ENCODE measurements at places on chromosomes 12 and 14. TPM values are rescaled to one million over a fixed set of nuclear protein-coding genes. Genes with fewer than 3 reads are reported as not detected.

GRCh38 chr14:35034440-35034833, 11.6 kb upstream of the FAM177A1 start:
- DNase-seq = no peak

The NRXN3 gene
- total RNA-seq = not detected

- no peak for DNase-seq
These were observed 125.2 kb upstream of the EVL start for GRCh38 chr14:99940064-99940463.

GRCh38 chr14:65228436-65228835, 126.1 kb upstream of the MAX start:
- DNase-seq = no peak

DNA sequence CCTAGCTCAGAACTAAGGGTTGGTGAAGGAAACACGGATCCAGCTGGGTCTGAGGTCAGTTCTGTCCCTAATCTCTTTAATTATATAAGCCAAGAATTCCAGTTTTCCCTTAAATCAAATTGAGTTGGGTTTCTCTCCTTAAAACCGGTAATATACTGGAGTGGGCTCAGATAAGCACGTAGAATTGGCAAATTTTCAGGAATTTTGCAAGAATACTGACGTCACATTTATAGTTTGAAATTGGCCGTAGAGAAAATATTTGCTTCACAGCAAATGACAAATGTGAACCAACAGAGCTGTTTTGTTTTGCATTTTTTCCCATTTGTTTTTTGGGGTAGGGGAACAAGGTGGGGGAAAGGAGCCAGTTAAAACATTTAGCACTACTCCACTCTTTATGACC, 17.4 kb downstream of the C12orf50 start:
- no peak for DNase-seq

The YLPM1 gene
- 62.6 TPM for total RNA-seq

The PIWIL1 gene
- total RNA-seq = not detected

DNA sequence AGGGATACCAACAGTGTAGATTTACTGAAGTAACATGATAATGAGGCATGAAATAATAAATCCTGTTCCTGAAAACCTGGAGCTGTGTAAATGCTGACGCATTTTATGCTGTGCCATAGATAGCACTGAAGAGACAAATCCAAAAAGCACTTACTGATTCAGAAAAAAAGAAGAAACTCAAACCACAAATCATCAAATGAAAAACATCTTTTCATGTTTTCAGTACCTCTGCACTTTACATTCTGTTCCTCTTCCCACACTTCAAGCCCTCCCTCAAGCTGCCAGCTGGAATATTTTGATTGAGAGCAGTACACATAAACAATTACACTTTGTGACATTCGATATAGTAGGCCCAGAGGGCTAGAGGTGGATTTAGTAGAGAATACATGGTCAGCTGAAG, 362.3 kb downstream of the NAV3 start:
- DNase-seq = no peak

The CLBA1 gene
- 0.79 TPM for total RNA-seq

GRCh38 chr12:22447223-22447622, 97.1 kb downstream of the C2CD5 start:
- DNase-seq = no peak

- DNase-seq = no peak
These were observed 269.2 kb downstream of the ALG10 start for GRCh38 chr12:34291426-34291901.

DNA sequence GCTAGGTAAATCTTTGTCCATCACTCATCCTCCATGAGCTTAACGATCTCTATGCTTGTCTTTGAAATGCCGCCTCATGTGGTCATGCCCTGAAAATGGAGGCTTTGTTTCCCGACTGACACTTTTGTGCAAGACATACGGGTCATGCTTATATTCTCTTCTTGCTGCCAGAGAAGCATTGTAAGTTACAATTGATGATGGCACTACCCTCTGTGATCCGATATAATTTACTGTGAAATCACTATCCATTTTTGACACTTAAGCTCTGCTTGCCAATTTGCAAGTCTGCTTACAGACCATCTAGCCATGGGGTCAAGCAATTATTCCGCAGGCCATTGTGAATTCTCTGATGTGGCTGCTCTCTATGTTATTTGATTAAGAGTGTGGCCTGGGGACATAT, 650.0 kb downstream of the FLRT2 start:
- DNase-seq = no peak

The KRT2 gene
- total RNA-seq = not detected

DNA sequence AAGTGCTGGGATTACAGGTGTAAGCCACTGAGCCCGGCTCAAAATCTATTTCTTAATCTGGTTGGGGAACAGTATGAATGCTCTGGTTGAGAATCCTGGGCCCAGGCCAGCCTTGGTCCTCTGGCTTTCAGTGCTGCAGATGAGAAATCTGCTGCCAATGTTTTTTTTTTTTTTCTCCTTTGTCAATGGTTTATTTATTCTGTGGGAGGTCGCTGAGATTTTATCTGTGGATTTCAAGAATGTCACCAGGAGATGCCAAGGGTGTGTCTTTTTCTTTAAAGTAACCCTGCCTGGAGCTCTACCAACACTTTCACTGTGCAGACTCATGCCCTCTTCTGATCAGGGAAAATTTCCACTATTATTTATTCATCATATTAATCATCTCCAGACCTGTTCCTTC, 3.6 kb downstream of the SLC25A29 start:
- no peak for DNase-seq

- no peak for DNase-seq
These were observed 1.0 kb downstream of the NACA start for GRCh38 chr12:56723889-56724700.

The HOXC12 gene
- not detected for total RNA-seq

The MARCHF9 gene
- total RNA-seq = 32.9 TPM

The DDX55 gene
- 25.6 TPM for total RNA-seq

DNA sequence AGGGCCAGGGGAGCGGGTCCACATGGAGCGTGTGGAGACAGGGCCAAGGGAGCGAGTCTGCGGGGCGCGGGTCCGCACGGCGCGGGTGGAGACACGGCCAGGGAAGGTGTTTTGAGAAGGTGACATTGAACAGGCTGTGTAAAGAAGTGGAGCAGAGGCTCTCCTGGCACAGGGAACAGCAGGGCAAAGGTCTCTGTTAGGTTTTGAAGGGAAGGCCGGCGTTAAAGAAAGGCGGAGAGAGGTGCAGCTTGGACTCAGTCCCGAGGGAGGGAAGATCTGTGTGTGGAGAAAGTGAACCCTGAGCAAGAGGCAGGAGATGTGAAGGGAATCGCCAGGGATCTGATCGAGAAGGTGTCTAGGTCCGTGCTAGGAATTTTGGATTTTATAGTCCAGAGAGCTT, 1.8 kb downstream of the PXMP2 start:
- DNase-seq = no peak

The PLEKHG7 gene
- not detected for total RNA-seq

The KRT6C gene
- not detected for total RNA-seq

DNA sequence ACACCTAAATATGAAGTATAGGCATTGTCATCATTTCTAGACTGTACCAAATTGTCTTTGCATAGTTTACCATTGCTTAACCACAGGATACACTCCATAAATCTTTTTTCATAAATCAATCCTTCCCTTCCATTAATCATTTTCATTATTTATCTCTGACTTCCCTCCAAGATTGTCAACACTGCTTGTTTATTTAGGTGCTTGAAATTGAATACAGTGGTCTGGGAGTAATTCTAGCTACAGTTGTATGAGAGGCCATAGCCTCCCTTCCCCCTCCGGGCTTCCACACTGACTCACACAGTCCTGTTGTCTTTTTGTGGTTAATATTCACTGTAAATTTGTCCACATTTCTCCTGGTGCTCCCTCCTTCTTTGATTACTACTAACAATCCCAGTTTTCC, 114.2 kb upstream of the ARID2 start:
- no peak for DNase-seq

DNA sequence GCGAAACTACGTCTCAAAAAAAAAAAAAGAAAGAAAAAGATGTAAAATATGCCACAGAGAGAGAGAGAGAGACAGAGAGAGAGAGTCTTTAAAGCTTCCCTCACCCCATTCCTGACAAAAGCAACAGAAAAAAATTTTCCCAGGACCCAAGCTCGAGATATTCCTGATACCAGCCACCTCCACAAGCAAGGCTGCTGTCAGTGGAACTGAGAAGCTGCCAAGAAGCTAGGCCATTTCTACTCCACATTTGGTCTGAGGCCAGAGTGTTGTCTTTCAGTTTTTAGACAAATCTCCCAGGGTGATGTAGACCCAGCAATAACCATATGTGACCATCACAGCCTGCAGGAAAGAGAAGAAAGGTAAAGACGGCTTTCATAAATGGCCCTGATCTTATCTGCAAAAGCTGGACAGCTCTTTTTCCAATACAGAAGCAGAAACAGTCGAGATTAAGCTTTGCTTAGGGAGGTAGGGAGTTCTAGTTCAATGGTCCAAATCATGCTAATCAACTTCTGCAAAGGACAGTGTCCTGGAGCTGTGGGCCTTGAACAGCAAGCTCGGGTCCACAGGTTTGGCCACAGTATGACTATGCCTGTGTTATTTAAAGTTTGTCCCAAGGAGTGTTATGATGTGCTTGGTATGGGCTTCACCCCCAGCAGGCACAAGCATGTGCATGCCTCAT, 130.3 kb upstream of the NUDT4 start:
- DNase-seq = no peak

GRCh38 chr12:121050725-121051124, 11.7 kb upstream of the OASL start:
- DNase-seq = no peak

DNA sequence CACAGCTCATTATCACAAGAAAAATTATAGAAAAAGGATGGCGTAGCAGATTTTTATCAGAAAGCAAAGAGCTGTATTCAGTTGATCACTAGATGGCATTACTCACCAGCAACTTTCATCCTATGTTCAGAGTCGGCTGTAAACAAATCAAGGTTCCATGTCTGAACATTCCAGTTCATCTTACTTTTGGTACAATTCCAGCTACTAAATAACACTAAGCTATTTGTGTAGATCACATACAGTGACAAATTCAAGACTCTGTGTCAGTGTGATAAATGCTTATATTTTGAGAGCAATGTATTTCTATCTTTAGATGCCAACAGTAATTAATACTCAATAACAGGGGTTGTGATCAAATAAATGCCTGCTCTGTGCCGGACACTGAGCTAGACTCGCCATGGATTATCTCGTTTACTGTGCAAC, 30.1 kb downstream of the NRDE2 start:
- DNase-seq = no peak

DNA sequence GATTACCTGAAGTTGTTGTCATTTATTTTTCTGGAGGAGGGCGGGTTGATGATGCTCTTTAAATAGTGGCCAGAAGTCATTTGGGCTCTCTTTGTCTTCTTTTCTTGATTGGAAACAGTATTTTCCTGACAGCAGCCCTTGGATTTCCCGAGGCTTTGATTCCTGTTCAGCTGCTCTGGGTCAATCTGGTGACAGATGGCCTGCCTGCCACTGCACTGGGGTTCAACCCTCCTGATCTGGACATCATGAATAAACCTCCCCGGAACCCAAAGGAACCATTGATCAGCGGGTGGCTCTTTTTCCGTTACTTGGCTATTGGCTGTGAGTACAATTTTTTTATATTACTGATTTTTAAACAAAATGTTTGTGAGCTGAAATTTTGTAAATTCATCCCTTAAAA, 60.4 kb downstream of the ANAPC7 start:
- no peak for DNase-seq

DNA sequence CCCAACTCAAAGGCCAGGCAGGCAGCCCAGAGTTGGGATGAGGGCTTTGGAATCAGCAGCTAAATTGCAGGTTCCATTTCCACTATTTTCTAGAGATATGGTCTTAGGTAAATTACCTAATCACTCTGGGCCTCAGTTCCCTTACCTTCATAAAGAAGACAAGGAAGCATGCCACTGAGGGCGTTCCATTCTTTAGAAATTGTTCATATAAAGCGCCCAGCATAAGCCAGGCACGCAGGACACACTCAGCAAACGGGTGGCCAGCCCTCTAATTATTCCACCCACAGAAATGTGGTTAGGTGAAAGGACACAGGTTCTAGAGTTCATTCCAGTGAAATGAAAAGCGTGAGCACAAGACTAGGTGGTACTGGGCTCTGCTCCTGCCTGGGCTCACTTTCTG, 87.9 kb upstream of the BCL11B start:
- DNase-seq = no peak

DNA sequence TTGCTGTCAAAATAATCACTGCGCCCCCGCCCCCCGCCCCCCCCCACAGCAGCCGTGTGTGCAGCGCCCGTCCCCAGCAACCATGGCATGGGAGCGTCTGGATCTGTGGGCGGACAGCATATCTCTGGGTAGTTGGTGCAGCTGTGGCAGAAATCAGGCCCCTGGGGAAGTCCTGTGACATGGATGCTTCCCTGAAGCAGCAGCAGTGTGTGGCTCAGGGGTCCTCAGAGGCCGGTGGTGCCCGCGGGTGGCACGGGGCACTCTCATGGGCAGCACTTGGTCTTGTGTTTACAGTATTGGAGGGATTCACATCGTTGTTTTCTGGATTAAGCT, 19.2 kb downstream of the XRCC3 start:
- no peak for DNase-seq

DNA sequence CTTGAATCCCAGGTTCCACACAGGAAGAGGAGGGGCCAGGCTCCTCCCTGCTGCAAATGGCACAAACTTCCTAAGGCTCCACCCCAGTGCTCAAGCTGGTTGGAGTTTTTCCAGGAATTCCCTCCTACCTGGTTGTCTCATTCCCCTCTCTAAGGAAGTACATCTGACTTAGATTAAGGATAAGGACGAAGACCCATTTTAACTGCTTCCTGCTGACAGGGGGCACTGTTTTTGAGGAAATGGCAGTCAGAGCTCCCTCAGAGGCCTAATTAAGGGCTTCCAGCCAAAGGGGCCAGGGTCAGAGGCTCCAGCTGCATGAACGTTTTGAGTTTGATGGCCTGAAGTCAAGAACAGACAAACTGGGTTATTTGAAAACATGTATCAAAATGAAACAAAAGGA, 1084.7 kb downstream of the SLC6A15 start:
- DNase-seq = no peak

The IFT81 gene
- total RNA-seq = 1.3 TPM

GRCh38 chr12:117139025-117139717, 40.0 kb upstream of the TESC start:
- DNase-seq = no peak

The SMCO2 gene
- 0.55 TPM for total RNA-seq

The KRT6A gene
- not detected for total RNA-seq

GRCh38 chr14:78425330-78425729, 255.2 kb downstream of the NRXN3 start:
- no peak for DNase-seq

The GPR132 gene
- 49.6 TPM for total RNA-seq

- DNase-seq = no peak
These were observed 13.4 kb upstream of the KLHL42 start for GRCh38 chr12:27766587-27766986.

DNA sequence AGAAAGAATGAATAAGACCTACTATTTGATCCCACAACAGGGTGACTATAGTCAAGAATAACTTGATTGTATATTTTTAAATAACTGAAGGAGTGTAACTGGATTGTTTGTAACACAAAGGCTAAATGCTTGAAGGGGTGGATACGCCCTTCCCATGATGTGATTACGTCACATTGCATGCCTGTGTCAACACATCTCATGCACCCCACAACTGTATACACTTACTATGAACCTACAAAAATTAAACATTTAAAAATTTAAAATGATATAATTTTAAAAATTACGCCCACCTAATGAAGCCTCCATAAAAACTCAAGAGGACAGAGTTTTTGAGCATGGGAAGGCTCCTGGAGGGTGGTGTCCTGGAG, 94.5 kb downstream of the SCARB1 start:
- DNase-seq = no peak

GRCh38 chr12:70415987-70416386, 49.9 kb downstream of the KCNMB4 start:
- DNase-seq = no peak

- no peak for DNase-seq
These were observed 136.2 kb downstream of the ETV6 start for GRCh38 chr12:11785712-11786111.

- no peak for DNase-seq
These were observed 272.1 kb downstream of the LRIG3 start for GRCh38 chr12:58648176-58648575.

Data from activated T-cell treated with anti-CD3 and anti-CD28 coated beads, Interleukin-2, amount 50 U/mL, for 72 hours (primary cell).